ENCODE measurements at places on chromosomes 7 and 10.

DNA sequence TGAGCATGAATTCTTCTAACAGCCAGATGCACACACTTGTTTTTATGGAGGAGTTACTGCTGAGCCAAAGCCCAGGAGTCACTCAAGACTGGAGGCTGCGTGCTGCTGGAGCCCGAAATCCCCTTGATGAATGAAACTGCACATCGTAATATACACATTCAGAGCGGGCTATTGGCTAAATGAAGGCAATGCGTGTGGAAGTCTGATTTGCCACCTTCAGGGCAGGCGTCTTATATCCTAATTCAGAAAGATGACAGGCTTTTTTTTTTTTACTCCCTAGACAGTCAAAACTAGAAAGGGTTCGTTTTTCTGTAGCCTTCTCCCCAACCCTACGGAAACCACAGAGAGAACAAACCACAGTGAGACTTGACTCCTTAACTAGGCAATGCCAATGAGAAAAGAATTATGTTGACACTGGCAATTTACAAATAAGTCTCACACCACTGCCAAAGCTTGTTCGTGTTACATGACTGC is 227.2 kb upstream of the KLF14 start:
- DNase-seq: peak; percentile 96

DNA sequence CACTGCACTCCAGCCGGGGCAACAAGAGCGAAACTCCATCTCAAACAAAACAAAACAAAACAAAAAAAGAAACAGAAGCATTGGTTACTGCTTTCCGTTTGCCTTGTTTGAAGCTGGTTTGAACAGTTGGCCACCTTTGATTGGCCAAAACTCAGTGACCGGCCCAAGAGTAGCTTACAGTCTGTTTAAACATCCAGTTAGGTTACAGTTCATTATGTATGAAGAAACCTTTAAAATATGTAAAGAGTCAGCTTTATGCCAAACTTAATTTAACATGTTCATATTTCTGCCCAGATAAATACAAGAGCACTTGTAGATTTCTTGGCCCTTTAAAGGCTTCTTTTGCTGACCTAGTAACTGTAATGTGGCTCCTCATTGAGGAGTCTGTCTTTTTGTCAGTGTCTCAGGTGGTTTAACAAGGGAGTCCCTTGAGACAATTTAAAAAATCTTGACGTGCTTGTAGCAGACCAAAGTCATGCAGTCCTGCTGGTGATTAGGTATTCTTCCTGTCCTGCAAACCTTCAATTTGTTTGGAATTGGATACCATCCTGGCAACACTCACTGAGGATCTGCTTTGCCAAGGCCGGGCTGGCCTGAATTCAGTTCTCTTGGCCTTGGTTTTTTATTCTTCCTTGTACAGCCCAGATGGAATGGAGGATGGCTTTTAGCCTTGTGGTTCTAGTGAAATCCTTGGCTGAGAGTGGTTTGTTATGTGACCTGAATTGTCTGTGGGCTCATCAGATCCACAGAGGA is 128.9 kb downstream of the PLXDC2 start:
- no peak for DNase-seq

DNA sequence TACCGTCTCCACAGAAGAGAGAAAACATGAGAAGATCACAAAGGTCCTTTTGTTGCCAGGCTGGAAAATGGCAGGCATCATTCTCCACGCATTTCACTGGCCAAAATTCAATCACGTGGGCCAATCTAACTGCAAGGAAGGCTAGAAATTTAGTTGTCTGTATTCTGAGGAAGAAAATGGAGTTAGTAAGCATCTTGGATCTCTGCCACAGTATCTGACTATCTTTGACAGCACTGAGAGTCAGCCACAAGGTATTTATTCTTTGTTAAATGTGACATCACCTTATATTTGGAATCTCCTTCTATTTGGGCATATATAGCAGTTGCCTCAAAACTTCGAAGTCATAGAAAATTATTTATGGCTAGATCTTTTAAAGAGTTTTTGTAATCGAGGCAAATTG is 213.9 kb downstream of the NSUN6 start:
- no peak for DNase-seq

DNA sequence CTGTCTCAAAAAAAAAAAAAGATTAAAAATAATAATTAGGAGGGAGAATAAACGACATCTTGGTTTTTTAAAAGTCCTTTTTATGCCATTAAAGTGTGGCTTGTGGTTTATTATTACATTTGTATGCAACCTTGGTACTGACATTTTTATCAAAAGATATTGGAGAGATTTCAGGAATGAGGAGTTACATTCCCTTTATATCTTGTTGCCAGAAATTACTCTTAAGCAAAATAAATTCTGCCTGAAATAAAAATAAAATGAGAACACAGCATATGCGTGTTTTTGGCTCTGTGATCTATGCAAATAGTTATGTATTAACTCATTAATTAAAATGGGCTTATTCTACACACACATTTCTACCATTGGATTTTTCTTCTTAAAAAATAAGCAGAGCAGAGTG is 202.4 kb downstream of the BICC1 start:
- DNase-seq: no peak

DNA sequence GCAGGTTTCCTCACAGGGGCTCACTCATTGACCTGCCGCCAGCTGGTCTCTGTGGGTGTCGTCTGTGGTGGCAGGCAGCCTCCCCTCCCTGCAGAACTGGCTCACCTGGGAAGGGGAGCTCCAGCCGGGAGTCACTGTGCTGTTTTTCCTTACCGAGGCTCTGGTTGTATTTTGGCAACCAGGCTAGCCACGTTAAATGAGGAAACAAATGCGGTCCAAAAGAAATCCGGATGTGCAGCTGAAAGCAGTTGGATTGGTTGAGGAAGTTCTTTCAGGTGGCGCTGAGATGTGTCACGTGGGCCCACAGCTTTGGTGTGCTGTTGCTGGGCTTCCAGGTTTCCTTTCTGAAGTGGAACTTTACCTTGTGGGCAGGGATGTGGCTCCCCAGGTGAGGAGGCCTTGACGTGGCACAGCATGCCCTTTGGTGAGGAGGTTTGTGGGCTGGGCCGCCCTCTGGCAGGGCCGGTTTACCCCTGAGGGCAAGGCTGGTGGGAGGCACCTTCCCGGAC is 14.2 kb downstream of the MTURN start:
- DNase-seq: peak; percentile 85

GRCh38 chr7:96786261-96786997 is 76.8 kb upstream of the SEM1 start:
- DNase-seq: no peak

DNA sequence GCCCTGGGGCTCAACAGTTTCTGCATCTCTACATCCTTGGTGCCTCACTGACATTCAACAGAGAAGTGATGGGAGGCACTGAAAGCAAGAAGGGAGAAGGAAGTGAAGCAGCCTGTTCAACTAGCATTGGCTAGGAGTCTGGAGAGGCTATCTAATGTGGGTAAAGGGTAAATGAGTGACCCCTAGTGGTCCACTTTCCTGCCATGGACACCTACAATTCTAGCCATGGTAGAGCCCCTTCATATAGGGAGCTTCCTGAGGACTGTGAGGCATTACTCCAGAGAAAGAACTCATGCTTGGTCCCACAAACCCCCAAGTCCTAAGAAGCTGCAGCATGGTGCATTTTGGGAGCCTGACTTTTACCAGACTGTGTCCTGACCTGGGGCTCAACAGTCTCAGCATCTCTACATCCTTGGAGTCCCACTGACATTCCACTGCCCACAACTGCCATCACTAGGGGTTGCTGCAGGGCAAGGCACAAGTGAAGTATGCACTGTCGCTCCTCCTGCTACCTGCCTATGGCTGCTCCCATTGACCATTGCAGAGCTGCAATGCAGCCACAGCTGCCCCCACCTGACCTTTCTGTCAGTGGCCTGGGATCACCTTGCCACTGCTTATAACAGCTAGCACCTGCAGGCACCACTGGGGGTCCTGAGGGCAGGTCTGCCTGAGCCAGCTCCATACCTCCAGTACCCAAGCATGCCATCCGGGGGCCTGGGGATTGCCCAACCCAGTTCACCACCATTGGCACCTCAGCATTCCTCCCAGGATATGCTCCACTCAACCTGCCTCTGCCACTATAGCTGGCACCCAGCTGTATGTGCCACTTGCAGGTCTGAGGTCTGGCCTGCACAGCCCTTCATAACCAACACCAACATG is 44.1 kb upstream of the CDK6 start:
- DNase-seq: no peak

DNA sequence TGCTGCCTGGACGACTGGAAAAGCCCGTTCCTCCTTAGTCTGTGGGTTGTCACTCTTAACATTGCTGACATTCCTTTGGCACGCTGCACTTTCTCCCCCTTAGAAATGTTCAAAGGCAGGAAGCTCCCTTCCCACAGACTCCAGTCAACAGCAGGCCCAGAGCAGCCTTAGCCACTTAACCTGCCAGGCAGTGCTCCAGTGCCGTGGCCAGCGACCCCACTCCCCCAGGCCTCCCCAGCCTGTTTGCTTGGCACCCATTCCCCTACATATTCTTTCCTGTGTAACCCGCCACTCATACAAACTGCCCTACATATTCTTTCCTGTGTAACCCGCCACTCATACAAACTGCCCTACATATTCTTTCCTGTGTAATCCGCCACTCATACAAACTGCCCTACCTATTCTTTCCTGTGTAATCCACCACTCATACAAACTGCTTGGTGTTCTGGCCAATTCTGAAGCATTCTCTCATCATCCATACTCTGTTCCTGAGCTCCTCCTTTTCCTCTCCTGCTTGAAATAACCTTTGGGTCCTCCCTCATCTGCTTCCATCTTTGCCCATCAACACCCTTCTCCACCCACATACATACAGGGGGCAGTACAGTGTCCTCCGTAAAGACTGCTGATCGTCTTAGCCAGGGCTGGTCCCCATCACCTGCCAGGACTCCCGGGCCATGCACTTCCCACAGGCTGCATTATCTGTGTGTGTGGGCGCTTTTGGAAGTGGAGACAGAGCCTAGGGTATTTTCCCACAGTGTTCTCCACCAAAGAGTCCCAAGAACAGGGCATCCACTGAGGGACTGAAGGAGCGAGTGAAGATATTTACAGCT is 57.3 kb downstream of the ADARB2 start:
- DNase-seq: no peak

GRCh38 chr10:132405463-132405991 is 8.5 kb downstream of the PWWP2B start:
- no peak for DNase-seq

DNA sequence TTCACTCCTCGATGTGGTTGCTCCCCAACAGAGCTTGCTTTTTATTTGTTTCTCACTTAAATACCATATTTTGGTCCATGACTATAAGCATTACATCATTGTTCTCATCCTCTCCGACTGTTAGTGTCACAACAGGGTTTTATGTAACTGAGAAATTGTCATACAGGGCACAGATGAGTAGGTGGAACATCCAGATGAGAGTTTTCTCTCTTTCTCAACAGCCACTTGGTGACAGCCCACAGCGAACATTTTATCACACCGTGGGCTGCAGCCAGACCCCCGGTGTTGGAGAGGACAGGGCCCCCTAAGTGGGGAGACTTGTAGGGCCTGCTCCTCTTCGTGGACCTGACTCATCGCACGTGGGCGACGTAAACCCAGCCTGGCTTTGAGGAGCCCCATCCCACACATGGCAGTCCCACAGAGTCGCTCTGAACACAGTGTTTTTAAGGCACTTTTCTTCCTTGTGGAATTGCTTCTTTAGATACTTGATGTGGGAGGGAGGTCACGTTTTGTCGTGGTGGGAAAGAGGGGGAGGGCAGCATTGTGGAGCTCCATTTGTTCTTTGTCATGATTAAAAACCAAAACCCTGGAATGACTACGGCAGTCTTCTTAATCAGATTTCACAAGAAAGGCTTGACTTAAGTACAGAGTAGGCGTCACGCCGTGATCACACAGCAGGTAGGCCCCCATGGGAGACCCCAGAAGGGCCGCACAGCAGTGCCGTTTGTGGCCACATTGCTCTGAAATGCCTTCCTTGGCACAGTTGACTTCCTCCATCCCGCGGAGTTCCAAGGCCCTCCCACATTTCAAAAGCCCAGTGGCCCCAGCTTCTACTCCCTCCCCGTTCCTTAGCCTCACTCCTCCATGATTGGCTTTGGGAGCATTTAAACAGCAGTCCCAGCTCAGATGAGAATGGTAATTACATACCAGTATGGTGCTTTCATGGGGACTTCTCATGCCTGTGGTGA is 220.6 kb downstream of the CCDC3 start:
- no peak for DNase-seq

GRCh38 chr7:3673524-3673923 is 372.5 kb downstream of the SDK1 start:
- DNase-seq: peak; percentile 28

GRCh38 chr10:81957976-81958375 is 83.0 kb downstream of the NRG3 start:
- DNase-seq: no peak

DNA sequence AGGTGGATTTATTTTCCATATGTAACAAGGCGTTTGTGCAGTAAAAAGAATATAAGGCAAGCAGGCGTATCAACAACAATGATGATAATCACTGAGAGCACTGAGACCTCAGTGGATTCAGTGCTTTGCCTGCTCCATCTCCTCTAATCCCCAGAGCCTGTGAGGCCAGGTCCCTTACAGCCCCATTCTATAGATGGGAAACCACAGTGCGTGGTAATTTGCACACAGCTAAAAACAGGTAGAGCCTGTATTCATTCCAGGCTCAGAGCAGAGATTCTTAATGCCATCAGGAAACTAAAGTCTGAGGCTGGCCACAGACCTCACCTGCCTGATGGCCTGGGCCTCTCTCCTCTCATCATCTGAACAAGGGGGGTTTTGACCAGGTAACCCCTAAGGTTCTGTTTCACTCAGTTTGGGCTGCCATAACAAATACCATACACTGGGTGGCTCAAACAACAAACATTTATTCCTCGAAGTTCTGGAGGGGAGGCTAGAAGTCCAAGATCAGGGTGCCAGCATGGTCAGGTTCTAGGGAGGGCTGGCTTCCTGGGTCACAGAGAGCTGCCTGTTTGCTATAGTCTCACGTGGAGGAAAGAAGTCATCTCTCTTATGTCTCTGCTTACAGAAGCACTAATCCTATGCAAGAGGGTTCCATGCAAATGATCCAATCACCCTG is 10.3 kb upstream of the RASSF4 start:
- DNase-seq: no peak

GRCh38 chr10:114206902-114207301 is 27.7 kb downstream of the TDRD1 start:
- DNase-seq: no peak

DNA sequence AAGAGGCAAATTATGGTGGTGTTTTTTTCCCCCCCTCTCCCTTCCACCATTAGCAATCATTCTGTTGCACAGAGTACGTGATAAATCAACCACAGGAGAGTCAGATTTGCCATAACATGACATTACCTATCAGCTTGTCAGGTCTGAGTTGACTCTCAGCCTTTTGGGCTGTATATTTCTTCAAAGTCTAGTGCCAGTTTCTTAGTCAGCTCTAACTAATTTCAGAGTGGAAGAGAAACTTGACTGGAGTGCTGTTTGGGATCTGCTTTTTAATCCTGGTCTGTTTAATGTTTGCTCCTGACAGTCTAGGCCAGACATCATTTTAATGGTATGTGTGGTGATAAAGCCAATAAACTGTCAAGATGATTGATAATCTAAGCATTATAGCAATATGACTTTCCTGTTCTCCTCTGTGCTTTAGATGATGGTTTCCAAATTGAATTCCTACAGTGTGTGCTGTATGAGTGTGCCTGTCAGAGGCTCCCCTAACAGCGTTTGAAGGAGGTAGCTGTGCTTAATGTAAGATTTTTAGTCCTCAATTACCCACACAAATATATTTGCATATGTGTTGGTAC is 76.9 kb downstream of the LRMDA start:
- no peak for DNase-seq

All from Jurkat, Clone E6-1 (cell line).